ENCODE measurements at places on chromosomes 5 and 9.

DNA sequence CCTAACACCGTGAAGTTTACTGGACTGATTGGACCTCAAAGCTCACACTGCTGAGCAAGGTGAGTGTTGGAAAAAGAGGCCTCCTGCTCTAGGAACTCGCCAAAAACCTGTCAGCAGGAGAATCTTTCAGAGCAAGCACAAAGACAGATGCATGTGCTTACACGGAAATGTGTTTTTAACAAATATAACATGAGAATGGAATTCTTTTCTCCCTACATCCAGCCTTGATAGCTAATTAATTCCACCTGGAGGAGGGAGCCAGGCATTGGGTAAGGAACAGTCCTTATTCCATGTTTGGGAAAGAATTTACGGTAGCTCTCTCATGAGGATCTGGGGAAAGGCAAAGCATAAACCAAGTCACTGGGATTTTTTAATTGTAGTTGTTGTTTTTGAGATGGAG is 98.8 kb downstream of the KLF4 start:
- DNase-seq: no peak

DNA sequence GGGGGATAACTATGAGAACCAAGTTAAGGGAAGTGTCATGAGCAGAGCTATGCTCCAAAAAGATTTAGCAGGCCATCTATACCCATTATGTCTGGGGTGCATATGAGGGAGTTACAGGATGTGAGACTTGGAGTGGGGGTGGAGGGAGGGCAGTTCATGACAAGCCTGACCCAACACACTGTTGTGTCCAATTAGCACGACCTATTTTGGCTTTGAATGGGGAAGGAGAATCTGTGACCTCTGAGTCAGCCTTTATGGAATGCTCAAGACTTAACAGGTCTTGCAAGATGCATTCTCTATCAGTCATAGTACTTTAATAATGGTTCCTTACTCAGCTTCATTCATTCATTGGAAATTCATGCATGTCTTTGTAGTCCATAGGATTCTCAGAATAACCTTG is 71.7 kb downstream of the GRIA1 start:
- no peak for DNase-seq

DNA sequence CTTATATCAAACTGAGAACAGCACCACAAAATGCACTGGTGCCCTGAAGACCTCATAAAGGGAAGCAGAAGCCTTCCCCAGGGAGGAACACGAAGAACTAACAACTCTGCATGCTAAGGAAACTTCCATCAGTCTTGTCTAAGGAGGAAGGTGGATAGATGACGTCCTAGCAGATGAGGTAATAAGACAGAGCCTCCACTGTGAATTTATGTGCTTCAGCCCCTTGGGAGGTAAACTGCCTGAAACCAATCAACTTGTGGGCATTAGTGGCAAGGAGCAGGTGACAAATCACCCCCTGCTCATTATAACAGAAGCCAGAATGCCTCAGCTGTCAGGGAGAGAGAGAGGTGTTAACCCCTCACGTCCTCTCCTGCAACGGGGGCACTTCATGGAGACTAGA is 48.9 kb upstream of the SPIN1 start:
- DNase-seq: no peak

DNA sequence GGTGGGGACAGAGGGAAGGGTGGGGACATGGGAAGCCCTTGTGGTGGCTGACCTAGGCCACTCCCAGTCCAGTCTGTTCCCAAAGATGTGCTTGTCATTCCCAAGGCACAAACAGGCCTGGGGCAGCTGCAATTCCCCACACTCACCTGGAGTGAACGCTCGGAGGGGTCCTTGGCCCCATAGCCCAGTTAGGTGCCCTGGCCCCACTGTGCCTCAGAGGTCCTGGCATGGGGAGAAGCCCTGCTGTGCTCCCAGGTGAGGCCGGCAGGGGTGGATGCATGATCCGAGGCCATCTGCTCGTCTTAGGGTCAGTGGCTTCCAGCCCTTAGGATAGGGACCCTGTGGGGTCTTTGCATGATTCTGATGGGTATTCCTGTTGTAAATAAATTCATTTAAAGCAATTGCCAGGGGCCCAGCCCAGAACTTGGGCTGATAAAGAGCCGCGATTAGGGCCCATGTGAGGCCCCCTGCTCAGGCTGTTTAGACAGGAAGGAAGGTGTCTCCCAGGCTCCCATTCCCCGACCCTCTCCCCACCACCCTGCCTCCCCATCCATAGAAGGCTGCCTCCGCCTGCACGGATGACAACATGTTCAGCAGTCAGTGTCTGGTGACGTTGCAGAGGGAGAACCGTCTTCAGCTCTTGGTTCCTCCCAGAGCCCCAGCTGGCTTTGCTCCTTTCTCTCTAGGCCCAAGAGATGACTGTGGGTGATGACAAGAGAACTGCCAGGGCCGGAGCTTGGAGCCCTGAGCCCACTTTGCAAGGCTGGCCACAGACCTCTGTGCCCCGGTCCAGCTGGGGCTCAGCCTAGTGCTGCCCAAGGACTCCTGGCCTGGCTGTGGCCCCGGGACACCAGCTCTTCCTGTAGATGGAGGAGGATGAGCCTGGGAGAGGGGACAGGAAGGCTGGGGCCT is 28.4 kb upstream of the IRX4 start:
- DNase-seq: no peak

GRCh38 chr9:100486479-100487176 is 13.7 kb downstream of the TMEFF1 start:
- DNase-seq: no peak

All from stimulated activated effector memory CD8-positive, alpha-beta T cell treated with anti-CD3 and anti-CD28 coated beads, Interleukin-12 subunit alpha, Interleukin-12 subunit beta, amount 100 ng/mL, for 72 hours (primary cell).